HCT116 (cell line): ENCODE measurements at places on chromosomes 3 and 15.

DNA sequence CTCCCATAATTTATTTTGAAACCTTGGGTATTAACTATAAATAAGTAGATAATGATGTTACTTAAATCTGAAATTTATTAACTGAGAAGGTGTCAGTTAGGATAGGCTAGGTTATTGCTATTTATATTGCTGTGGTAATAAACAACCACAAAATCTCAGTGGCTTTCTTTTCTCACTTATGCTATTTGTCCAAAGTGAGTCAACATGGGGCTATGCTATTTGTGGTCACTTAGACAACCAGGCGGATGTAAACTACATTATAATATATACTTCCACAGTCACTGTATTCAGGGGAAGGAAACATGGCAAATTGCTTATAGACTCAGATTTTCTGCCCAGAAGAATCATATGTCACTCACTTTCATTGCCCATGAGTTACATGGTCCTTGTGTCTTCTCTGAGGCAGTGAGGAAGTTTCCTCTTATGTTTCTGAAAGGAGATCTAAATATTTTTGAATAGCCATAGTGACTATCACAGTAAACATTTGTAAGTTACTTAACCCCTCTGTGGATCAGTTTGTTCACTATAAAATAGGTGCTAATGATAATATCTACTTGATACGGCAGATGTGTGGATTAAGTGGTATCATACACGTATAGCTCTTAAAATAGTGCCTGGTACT, 19.8 kb downstream of the HMG20A start:
- no peak for DNase-seq

DNA sequence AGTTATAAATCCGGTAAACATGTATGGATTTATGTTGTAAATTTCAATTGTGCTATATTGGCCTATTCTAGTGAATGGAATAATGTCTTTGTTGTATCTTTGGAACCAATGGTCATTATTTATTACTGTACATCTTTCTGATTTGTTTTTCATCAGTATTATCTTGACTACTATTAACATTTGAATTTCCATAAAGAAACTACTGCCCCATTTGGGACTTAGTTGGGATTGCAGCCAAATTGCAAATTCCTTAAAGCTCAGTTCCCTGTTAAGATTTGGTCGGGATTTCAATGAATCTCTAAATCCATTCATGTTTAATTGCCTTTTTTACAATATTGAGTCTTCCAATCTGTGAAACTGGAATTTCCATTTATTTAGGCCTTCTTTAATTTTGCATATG, 822.4 kb upstream of the CADM2 start:
- DNase-seq: no peak

GRCh38 chr15:44968475-44968874, 12.0 kb downstream of the TERB2 start:
- no peak for DNase-seq

GRCh38 chr3:128060473-128061381, 8.5 kb downstream of the SEC61A1 start:
- no peak for DNase-seq

DNA sequence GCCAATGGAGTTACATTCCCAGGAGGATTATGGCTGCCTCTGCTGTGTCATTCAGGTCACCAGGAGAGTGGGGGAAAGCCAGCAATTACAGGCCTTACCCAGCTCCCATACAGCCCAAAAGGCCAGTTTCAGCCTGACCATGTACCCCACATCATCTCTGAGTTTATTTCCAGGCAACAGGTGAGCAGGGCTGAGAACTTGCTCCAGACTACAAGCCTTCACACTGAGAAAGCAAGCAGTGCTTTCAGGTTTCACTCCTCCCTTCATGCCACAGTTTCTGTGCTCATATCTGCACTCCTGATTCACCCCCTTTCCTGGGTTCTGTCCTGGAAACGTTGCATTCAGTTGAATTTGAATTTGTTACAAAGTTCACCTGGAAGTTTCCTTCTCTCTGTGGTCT, 68.1 kb upstream of the ABI3BP start:
- DNase-seq: no peak

DNA sequence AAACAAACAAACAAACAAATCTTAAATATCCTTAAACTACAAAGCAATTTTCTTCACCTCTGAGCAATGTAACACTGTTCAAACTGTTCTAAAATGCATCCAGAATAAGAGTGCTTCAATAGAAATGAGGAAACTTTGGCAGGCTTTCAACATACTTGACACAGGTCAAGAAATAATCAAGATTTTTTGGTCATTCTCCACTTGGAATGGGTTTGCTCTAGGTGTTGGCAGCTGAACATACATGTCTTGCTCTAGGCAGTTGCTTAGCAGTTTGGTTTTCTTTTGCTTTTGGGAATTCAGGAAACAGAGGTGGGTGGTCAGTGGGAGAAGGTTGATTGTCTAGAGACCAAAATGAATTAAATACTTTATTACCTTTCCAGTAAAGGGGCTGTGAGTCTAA, 1.4 kb upstream of the LRRC3B start:
- DNase-seq: no peak

DNA sequence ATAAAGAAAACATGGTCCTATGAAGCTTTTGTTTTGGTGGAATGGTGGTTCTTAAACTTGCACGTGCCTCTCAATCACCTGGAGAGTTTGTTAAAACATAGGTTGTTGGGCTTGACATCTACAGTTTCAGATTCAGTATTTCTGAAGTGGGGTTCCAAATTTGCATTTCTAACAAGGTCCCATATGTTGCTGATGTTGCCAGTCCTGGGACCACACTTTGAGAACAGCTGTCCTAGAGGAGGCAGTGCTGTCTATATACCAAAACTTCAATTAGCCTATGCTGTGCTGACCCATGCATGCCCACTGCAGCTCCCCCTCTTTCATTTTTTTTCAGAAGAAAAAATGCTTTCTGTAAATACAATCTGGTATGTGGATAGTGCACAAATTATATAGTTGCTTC, 31.3 kb downstream of the ALCAM start:
- no peak for DNase-seq

DNA sequence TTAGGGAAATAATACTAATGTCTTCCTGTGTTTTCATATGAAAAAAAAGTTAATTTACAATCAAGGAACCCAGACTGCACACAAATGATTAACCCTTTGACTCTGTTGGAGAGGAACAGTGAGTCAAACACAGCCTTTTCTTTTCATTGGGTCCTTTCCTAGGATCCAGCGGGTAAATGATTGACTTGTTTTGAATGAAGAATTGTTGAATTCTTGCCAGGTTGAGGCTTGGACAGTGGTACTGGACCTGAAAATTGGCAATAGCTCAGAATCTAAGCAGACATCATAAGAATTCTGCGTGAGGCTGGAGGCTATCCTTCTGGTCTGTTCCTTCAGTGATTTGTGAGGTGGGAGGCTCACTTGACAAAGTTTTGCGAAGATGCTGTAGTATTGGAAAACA, 143.0 kb downstream of the RYR3 start:
- DNase-seq: no peak

- DNase-seq: no peak
These were observed 87.8 kb upstream of the RNU6-1 start for GRCh38 chr15:67927501-67928168.
